Progenitor cell of endocrine pancreas (in vitro differentiated cells): ENCODE measurements at places on chromosomes 16 and 17. TPM values are rescaled to one million over a fixed set of nuclear protein-coding genes. Genes with fewer than 3 reads are reported as not detected.

The CD300A gene
- 3.9 and 4.5 TPM in 2 replicates for total RNA-seq

The KRT31 gene
- total RNA-seq = not detected in 2 replicates

DNA sequence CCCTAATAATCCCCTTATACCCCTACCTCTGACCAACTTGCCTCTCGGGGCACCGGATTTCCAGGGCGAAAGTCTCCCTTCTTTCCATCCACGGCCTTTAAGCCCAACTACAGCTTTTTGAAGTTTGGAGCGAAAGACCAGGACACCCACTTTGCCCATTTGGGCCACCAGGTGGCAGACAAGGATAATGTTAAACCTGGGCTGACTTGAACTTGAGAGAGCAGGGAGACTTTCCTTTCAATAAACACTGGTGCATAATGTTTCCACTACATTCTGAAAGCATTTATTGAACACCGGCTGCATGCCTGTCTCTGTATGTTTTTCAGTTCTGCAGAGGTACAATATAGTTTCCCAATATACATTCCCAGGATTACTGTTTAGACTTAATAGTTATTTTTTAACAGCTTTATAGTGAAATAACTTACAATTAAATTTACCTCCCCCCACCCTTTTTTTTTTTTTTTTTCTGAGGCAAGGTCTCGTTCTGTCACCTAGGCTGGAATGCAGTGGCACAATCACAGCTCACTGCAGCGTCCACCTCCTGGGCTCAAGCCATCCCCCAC, 6.9 kb upstream of the CES3 start:
- H3K4me3 ChIP-seq = no peak overlapping the region
- peaks cover 4% of the 10 kb centered on the region for H3K4me1 ChIP-seq
- peaks cover 28% of the 10 kb centered on the region for H3K27me3 ChIP-seq
- no peak overlapping the region for H3K27ac ChIP-seq
- no peaks in the 10 kb centered on the region for H3K36me3 ChIP-seq

- no peak for DNase-seq
- H3K27me3 ChIP-seq = no peaks in the 10 kb centered on the region
- peaks cover 23% of the 10 kb centered on the region for H3K4me1 ChIP-seq
- no peak overlapping the region for H3K4me3 ChIP-seq
- H3K36me3 ChIP-seq = peaks cover 1% of the 10 kb centered on the region
- H3K27ac ChIP-seq = no peak overlapping the region
Measured at GRCh38 chr16:85051067-85051581, 23.5 kb downstream of the KIAA0513 start.

DNA sequence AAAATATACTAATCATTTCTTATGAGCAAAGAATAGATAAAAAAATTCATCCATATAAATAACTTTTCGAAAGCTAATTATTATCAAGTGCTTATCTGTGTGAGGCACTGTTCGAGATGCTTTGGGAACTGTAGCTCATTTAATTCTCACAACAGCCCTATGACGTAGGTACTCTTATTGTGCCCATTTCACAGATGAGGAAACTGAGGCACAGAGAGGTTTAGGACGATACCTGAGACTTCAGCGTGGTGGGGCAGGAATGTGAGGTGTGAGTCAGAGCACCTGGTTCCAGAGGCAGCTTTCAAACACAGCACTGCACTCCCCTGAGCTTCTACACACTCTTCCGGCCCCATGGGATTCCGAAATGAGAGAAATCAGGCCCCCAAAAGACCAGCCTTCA, 185.8 kb upstream of the HSBP1 start:
- no peaks in the 10 kb centered on the region for H3K27me3 ChIP-seq
- DNase-seq = no peak
